ENCODE measurements at places on chromosomes 12 and 14.
A peak's percentile ranks its signal among the peaks of the same experiment; 100 is the strongest.

GRCh38 chr12:3545121-3545796 lies 54.3 kb downstream of the PRMT8 start:
- DNase-seq: no peak

DNA sequence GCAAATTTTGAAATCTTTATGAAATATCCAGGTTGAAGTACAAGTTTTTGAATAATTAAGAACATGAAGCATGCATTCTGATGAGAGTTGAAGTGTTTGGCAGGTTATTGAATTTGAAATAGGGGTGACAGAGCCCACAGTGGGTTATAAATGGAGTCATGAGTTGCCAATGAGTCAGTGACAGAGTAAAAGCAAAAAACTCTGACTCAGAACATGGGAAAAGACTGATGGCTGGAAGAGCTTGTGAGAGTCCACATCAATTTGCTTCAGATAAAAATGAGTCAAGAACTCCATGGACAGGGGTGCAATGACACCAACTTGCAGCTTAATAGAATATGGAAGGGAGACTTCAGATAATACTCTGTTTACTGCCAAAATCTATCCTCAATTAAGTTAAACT lies 105.3 kb downstream of the SLC6A15 start:
- no peak for DNase-seq

DNA sequence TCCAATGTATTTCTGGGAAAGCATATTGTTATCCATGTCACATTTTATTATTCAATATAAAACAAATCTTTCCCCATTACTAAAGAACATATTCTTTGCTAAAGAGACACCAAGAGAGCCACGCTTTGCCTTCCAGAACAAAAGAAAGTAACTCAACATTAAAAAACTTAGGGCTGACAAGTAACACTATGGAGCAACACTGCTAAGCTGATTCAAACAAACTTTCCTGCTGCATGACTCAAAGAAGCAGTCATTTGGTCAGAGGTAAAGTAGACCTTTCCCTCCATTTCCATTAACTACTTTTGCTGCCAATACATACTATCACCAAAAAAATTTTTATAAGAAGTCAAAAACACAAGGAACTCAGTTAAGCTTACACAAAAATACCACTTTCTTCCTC lies 83.0 kb downstream of the DENND5B start:
- no peak for DNase-seq

GRCh38 chr12:52201451-52201839 lies 9.6 kb upstream of the KRT80 start:
- DNase-seq: no peak

DNA sequence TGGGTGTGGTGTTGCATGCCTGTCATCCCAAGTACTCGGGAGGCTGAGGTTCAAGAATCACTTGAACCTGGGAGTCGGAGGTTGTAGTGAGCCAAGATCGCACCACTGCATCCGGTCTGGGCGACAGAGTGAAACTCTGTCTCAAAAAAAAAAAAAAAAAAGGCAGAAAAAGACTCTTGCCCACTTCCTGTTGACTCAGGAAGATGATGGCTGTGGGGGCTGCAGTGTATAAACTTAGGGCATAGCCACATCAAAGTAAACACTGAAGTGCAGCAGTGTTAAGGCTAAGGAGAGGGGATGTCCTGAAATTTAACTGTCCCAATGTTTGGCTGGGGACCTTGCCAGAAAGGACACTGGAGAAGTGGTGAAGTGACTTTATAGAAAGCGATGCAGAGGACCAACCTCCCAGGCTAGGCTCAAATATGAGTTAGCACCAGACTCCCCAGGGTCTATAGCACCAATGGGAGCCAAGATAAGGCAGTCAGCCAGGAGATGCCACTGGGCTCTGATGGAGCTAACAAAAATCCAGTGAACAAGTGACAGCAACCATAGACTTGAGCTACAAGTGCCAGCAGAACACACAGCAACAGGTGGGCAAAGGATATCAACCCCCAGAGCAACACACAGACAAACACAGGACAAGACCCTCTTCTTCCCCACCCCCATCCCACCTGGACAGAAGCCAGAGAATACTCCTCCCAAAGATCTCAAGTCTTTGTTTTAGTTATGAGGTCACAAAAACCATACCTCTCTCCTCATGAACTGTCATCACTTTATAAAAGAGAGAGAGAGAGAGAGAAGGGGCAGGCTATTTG lies 28.0 kb downstream of the NELL2 start:
- DNase-seq: no peak

DNA sequence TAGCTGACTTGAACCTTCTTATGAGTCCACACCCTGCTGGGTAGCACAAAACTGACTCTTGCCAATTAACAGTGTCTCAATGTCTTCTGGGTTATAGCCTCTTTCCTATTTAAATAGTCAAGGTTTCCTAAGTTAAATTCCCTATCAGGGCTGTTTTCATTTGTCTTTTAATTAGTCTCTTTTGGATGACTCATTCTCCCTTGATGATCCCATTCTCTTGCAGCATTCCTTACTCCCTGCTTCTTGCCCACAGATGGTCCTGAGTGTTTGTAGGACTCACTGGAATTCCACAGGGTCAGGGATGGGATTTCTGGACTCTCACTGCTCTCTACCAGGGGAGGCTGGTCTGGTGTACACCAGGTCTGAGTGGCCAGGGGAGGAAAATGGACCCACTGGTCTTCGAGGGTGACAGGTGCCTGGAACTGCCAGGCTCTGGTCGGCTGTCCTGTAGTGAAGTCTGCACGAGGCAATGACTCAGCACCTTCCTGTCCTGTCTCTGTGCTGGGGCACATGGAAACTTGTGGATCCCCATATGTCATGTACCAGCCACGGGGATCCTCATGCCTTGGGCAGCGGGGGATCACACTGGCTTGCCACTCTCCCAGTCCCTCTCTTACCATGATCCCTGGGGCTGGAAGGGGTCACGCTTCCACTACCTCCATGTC lies 236.5 kb upstream of the PELI2 start:
- DNase-seq: peak; percentile 5

- DNase-seq: no peak
These were observed 30.4 kb downstream of the CBX5 start for GRCh38 chr12:54249489-54249888.

GRCh38 chr12:46342562-46343033 lies 30.0 kb downstream of the SLC38A2 start:
- DNase-seq: peak; percentile 60

GRCh38 chr14:87175175-87175574 lies 817.8 kb downstream of the GALC start:
- no peak for DNase-seq

- DNase-seq: no peak
These were observed 19.8 kb downstream of the USP15 start for GRCh38 chr12:62279961-62280360.

DNA sequence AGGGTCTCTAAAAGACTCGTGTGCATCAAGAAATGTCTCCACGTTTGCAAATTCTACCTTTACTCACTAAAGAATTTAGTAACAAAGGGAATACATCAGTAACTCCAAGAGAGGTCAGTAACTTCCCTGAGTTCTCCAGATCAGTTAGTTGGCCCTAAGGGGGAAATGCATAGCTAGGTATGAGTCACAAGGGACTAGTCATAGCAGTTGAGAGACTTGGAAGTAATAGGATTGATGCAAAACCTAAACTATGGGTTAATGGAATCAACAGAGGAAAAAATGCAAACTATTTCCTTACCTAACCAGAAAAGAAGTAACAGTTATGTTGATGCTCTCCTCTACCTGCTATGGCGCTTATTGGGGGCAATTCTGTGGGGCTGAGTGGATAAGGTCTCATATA lies 148.8 kb upstream of the GARIN6 start:
- no peak for DNase-seq

DNA sequence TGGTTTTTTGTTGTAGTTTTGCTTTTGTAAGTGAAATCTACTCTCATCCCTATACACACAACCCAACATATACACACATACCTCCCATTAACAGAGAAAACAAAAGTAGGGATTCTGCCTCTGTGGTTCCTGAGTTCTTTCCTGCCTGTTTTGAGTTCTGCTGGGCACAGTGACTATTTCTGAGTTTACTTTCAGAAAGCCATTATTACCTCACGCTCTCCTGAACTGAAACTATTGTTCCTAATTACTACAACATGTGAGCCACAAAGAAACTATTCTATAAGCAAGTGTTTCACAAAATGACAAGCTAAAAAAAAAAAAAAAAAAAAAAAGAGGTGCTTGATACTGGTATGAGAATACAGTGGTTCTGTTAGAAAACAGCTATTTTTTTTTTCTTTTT lies 110.9 kb downstream of the ALG10B start:
- DNase-seq: no peak

DNA sequence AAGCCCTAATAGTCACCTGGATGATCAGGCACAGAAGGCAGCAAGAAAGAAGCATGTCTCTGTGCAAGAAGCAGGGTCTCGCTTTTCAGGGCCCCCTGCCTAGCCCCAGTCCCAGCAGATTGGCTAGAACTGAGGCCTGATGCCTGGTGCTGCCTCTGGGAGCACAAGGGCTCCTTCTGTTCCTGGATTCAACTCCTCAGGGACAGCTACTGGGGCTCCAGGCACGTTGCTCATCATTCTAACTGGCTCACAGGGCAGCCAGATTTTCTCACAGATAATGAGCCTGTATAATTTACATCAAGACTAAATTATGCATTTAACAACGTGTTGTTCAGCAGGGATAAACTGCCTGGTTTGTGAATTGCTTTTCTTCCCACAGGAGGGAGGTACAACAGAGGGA lies 106.5 kb upstream of the PLXNC1 start:
- no peak for DNase-seq

DNA sequence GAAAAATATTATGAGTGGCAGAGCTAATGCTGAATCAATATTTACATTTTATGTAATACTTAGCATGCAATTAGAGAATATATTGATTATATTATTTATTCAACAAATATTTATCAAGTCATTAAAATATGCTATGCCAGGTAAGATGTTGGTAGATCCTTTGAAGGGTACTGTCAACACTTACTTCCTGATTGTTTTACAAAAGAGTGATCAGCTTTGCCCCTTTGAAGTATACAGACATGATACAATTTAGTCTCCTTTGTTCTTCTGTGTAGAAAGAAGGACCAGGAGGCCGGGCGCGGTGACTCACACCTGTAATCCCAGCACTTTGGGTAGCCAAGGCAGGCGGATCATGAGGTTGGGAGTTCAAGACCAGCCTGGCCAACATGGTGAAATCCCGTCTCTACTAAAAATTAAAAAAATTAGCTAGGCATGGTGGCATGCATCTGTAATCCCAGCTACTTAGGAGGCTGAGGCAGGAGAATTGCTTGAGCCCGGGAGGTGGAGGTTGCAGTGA lies 73.9 kb upstream of the IFNG-AS1 start:
- no peak for DNase-seq

DNA sequence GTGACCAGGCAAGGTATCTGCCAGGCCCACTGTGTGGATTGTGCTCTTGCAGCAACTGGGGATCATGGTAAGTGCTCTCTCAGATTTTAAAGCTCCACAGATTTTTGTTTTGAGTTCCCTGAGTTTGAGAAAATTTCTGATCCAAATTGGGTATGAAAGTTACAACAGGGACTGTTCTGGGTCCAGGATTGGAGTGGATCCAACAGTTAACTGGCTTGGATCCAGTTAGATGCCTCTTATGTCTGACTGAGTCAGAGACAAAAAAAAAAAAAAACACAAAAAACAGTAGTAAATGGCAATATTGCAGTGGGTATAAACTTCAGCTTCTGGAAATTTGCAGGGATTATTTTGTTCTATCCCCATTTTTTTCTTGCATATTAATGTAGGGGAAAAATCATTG lies 598.8 kb downstream of the C12orf50 start:
- DNase-seq: no peak

GRCh38 chr14:76761960-76762410 lies 717 bp downstream of the VASH1 start:
- DNase-seq: no peak

- DNase-seq: no peak
These were observed 20.0 kb downstream of the C12orf76 start for GRCh38 chr12:110028323-110028722.

GRCh38 chr12:4934407-4935035 lies 24.8 kb downstream of the KCNA1 start:
- no peak for DNase-seq

DNA sequence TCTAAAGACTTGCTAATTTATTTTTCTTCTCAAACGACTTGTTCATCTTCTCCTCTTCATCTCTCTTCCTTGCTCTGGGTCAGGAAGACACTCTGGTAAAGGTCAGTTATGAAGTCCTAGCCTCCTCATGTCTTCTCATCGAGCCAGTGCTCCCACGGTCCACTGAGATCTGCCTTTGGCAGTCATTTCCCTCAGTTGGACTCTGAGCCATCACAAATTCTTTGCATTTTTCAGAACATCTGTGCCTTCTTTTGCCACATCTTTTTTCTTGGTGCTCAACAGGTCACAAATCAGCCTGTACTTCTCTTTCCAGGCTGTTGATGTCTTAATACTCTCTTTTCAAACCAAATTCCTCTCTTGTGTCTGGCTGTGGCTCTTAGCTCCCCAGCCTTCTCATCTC lies 49.7 kb downstream of the IGF1 start:
- no peak for DNase-seq

GRCh38 chr12:132813443-132813842 lies 15.2 kb downstream of the GOLGA3 start:
- no peak for DNase-seq

GRCh38 chr12:5881666-5882065 lies 63.4 kb downstream of the ANO2 start:
- no peak for DNase-seq

- DNase-seq: no peak
These were observed 90.6 kb downstream of the CIT start for GRCh38 chr12:119786539-119786938.

DNA sequence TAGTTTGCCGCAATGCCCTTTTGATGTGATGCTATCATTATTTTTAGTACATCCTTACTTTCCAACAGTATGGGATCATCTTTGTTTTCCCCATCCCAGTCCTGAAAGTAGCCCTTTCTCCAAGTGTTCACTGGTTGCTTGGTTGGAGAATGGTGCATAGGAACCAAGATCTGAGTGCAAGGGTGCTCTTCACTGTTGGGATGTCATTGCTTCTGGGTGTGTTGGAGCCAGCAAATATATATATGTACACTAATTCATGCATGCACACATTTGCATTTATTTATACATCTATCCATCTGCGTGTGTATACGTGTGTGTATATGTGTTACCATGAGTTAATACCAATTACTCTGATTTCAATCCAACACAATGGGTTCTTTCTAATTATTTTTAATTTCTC lies 64.1 kb upstream of the RFLNA start:
- no peak for DNase-seq

- DNase-seq: no peak
These were observed 182.3 kb upstream of the GZMB start for GRCh38 chr14:24816011-24816928.

- DNase-seq: no peak
These were observed 220.3 kb upstream of the RTL1 start for GRCh38 chr14:101123618-101124510.

DNA sequence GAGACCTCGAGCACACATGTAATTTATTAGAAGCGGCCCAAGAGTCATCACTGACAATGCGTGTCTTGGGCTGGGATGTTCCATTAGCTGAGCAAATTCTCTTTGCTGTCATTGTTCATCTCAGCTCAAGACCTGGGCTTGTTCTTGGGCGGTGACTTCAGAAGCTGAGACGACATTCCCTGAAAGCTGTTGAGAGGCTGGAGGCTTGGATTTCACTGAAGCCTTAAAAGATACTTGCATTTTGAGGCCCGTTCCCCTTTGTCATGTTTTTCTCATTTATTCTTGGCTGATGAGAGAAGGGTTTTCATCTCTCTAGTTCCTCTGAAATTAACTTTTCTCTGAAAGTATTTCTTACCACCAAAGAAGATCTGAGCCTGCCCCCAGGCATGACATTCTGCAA lies 16.6 kb upstream of the SUSD6 start:
- no peak for DNase-seq

- DNase-seq: peak; percentile 70
These were observed 5.3 kb downstream of the OASL start for GRCh38 chr12:121033625-121034349.

Measured in NB4 (cell line).